ENCODE measurements at places on chromosomes 12 and 14.

GRCh38 chr12:55683676-55684075 is 24.0 kb downstream of the ITGA7 start:
- DNase-seq = no peak

DNA sequence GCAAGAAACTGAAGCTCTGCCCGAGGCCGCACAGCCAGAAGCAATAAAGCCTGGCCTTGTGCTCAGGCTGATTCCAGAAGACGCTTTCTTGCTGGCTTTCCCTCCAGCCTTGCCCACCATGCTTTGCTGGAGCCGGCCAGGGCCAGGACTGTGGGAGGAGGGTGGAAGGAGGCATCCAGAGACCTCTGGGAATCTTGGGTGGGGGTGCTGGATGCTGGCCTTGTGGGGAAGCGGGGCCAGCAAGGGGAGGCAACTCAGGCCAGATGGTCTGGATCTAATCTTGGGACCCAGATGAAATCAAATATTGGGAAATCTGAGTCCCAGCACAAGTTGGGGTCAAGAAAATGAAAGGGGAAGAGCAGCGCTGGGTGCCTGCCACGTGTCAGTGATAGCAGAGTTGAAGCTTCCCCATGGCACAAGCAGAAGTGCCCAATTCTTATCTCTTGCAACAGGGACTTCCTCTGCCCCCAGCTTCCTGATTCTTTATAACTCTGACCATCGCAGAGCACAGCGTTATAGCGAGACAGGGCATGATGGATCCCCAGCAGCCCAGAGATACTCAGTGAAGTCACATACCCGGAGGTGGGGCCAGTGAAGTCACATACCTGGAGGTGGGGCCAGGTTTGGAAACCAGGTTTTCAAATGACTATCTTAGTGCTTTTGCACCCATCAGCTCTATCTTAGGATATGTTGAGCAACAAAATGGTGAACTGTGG is 6.4 kb upstream of the RABGGTA start:
- DNase-seq = no peak

- no peak for DNase-seq
Observed at GRCh38 chr14:77158175-77158881, 16.7 kb upstream of the ZDHHC22 start.

DNA sequence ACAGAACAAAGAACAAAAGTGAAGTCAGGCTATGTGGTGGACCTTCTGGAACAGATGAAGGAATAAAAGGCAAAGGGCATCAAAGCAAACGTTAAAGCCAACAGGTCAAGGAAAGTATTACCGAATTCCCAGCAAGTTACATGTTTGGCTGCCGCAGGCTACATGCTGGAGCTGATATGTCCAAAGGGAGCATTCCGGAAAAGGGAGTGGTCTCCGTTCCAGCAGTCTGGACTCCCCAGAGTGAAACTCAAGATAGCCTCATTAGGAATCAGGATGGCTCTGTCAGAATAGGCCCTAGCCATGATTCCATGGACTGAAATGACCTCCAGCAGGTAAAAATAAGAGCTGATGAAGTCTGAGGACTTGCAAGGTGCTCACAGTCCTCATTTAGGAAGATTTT is 379.8 kb upstream of the PRICKLE1 start:
- no peak for DNase-seq

DNA sequence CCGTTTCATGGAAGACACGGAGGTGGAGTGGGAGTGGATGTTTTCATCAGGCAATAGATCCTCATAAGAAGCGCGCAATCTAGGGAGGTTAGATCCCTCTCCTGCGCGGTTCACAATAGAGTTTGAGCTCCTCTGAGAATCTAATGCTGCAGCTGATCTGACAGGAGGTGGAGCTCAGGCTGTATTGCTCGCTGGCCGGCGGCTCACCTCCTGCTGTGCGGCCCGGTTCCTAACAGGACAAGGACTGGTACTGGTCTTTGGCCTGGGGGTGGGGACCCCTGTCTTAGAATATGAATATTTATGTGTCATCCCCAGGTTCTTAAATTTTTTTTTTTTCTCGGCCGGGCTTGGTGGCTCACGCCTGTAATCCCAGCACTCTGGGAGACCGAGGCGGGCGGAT is 36.7 kb downstream of the PRICKLE1 start:
- no peak for DNase-seq

DNA sequence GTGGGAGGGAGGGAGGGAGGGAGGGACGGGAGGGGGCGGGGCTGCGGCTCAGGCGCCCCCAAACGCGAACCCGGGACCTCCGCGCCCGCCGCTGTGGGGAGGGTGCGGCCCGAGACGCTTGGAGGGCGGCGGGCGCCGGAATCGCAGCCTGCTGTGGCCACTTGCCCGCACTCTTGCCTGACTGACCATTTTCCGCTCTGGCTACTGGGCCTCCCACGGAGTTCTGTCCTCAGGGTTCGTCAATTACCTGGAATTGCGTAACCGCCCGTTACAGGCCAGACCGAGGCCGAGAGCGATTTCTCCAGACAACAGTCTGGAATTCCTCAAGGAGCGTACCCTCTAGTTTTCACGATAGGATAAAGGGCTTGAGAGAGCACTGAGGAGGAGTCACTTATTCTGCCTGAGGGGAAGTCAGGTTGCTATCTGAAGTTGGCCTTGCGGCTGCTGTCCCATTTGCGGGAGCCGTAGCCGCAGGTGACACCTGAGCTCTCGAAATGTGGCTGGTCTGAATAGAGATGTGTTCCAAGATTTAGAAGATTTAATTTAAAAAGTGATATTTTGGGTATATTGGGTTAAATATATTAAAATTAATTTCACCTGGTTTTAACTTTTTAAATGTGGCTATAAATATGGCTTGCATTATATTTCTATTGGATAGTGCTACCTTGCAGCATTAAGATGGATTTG is 446 bp upstream of the ZNF641 start:
- no peak for DNase-seq

GRCh38 chr14:91255026-91255695 is 10.7 kb upstream of the GPR68 start:
- DNase-seq = no peak

DNA sequence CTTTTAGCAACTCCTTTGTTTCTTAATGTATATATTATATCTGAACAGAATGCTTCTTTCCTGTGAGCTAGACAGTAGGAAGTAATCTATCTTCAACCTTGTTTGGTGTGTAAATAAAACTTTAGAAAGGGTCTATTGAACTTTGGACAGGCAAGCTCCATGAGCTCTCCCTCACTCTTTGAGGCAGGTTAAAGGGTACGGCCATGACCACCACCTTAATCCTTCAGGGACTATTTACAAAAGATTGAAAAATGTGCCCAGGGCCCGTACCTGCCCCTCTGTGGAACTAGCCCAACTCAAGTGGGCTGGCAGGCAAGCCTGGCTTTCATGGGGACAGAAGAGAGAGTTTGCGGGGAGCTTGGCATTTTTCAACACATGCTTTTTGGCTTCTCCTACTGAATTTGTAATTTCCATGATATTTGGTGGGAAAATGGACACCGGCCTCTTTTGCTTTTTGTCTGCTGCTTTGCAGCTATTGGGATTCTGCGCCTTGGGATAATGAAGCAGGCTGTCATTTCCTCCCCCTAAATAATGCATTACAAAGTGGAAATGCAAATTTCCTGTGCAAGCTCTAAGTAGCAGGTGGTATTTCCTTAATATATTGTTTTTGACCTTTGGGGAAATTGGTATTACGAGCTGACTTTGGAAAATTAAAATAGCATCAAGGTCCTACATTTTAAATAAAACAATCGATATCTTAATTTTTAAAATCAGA is 106.0 kb downstream of the HMGA2 start:
- DNase-seq = no peak

- no peak for DNase-seq
Observed at GRCh38 chr14:91453744-91454143, 36.1 kb upstream of the CCDC88C start.

GRCh38 chr14:51582437-51582836 is 69.3 kb upstream of the FRMD6 start:
- no peak for DNase-seq

- DNase-seq = no peak
Observed at GRCh38 chr14:76922092-76922491, 95.9 kb downstream of the LRRC74A start.

GRCh38 chr14:83255015-83255726 is 1721.5 kb upstream of the SEL1L start:
- DNase-seq = no peak

DNA sequence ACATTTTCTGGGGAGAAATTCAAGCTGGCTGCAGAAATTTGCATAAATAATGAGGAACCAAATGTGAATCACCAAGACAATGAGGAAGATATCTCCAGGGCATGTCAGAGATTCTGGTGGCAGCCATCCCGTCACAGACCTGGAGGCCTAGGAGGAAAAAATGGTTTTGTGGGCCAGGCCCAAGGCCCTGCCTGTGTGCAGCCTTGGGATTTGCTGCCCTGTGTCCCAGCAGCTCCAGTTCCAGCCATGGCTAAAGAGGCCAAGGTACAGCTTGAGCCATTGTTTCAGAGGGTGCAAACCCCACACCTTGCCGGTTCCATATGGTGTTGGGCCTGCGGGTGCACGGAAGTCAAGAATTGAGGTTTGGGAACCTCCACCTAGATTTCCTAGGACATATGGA is 147.5 kb downstream of the ADCK1 start:
- DNase-seq = no peak

GRCh38 chr12:48291511-48291910 is 59.2 kb downstream of the ZNF641 start:
- no peak for DNase-seq

GRCh38 chr14:70701610-70702009 is 59.9 kb downstream of the TTC9 start:
- DNase-seq = no peak

DNA sequence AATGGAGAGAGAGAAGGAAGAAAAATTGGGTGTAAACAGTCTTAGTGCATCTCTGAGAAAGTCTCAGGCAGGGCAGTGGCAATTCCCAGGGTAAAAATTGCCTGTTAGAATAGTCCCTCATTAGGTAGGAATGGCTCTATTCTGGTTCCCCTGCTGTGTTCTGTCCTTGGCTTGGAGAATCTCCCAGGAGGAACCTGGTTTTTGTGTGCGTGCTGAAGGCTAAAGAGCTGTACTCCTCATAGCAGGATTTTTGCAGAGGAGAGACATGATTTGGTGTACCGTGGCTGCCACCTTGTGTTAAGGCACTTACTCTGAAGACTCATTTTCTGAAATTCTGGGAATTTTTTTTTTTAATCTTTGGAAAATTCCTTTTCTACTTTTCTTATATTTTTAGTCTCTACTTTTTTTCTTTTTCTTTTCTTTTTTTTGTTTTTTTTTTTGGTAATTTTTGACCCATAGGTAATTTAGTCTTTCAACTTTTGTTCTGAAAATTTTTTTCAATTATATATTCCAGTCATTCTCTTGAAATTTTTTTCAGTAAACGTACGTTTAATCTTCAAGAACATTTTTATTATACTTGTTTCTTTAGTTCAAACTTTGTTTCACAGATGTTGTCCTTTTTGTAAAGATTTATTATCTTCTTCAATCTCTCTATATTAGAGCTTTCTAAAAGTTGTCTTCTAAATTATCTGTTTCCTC is 63.8 kb downstream of the FBXO33 start:
- no peak for DNase-seq

DNA sequence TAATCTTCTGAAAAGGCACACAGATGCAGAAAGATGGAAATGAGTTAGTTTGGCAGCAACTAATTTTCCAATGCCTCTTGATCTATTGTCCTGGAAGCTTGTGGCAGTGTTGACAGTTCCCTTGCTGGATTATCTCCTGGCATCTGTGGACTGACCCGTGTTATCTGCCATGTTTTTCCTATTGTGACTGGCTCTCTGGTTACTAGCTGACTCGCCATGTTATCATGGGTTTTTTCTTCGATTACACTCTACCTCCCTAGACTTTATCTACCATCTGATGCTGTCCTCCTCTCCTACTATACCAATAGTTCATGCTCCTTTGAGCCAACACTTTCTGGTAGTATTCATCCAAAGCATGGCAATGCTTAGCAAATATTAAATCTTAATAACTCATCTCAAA is 63.3 kb upstream of the FLRT2 start:
- DNase-seq = no peak

- no peak for DNase-seq
Observed at GRCh38 chr12:106204312-106204711, 43.5 kb downstream of the CKAP4 start.

GRCh38 chr12:126055521-126055920 is 990.3 kb downstream of the AACS start:
- no peak for DNase-seq

GRCh38 chr14:73610687-73611086 is 1.6 kb upstream of the ACOT6 start:
- no peak for DNase-seq

GRCh38 chr12:121295116-121295745 is 1.3 kb downstream of the CAMKK2 start:
- DNase-seq = no peak

- no peak for DNase-seq
Observed at GRCh38 chr12:78359520-78359919, 505.1 kb upstream of the SYT1 start.

GRCh38 chr12:116087962-116088361 is 189.5 kb downstream of the MED13L start:
- no peak for DNase-seq

DNA sequence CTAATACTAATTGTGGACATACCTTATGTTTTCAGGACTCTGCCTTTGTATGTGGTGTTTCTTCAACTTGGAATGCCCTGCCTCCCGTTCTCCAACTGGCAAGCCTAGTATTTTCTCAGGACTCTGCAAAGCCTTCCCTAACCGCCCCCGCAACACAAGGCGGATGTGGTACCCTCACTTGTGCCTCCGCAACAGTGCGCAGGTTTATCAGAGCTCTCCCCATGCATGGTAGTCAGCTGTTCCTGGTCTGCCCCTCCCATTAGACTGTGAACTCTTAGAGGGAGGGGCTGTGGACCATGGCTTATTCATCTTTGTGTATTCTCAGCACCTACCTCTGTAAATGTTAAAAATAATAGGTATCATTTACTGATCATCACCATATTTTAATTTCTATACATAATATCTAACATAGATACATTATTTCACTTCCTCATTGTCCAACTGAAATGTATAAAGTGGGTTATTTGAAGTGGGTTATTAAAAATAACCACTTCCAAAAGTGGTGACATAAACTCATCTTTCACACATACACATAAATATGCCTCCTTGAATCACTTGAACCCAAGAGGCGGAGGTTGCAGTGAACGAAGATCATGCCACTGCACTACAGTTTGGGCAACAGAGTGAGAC is 9.0 kb downstream of the LPAR5 start:
- DNase-seq = no peak

DNA sequence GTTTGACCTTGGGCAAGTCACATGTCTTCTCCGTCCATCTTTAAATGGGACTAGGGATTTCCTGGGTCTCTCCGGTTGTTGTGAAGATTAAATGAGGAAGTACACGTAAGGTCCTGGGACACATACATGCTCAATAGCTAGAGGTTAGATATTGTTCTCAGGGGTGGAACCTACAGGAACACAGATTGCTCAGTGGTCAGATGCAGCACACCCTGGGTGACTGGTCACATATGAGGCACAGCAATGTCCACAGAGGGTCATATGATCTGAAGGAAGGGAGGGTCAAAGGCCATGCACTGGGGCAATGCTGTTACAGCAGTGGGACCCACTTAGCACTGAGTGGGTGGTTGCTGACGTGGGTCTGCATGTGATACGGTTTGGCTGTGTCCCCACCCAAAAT is 11.4 kb upstream of the SLC8B1 start:
- no peak for DNase-seq

GRCh38 chr14:103820908-103821307 is 26.5 kb downstream of the PPP1R13B start:
- DNase-seq = no peak

GRCh38 chr12:114420944-114421335 is 15.0 kb upstream of the TBX5 start:
- no peak for DNase-seq

GRCh38 chr12:3542911-3543310 is 51.9 kb downstream of the PRMT8 start:
- DNase-seq = no peak

All from stimulated activated CD4-positive, alpha-beta T cell treated with anti-CD3 and anti-CD28 coated beads, Interleukin-15, amount 100 ng/mL, for 1 hour (primary cell).